ENCODE measurements at places on chromosomes 2 and 18.

GRCh38 chr2:151984424-151985083 lies 114.3 kb downstream of the CACNB4 start:
- no peak for DNase-seq

- DNase-seq, result no peak
Observed at GRCh38 chr2:216873573-216873972, 13.7 kb upstream of the TNP1 start.

DNA sequence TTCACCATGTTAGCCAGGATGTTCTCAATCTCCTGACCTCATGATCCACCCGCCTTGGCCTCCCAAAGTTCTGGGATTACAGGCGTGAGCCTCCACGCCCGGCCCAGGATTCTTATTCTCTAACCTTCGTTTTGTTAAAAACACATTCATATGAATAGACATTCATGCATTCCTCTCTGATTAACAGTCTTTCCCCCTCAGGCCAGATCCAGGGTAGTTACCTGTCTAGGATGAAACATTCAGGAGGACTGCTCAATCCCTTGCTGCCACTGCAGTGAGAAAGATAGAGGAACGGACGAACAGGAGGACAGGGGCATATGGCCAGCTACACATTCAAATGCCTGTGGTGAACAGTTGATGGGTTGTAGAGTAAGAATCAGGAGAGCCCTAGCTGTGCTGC lies 39.6 kb upstream of the EPC2 start:
- no peak for DNase-seq

DNA sequence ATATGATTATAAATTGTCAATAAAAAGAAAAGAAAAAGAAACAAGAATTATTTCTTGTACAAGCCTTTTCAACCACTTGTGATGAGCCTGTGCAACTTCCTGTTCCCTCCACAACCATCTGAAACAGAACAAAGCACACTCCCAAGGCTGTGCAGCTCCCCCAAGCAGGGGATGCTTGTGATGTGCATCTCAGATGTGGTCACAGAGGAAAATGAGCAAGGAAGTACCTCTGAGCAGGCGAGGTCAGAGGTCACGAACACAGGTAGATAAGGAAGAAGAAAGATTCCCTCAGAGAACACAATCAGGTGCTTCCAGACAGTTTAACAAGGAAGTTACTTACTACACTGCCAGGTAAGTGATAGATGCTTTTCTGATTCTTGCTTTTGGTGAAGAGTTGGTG lies 274.8 kb upstream of the SLC39A10 start:
- no peak for DNase-seq

DNA sequence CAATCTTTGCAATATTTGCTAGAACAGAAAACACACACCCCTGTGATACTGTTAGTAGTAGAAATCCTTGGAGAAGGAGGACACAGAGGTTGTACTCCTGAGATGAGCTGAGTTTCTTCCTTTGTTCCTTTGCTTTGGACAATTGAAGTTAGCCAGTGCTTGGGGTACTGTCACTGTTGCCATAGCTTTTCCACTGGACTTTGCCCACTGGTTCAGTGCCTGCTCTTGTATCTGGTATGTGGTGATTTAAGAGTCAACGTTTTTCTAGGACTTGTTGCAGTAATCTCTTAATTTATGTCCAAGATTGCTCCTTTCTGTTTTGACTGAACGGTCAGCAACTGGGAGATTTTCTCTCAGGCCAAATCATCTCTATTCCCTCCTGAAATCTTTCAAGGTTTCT lies 26.1 kb upstream of the RAB27B start:
- no peak for DNase-seq

DNA sequence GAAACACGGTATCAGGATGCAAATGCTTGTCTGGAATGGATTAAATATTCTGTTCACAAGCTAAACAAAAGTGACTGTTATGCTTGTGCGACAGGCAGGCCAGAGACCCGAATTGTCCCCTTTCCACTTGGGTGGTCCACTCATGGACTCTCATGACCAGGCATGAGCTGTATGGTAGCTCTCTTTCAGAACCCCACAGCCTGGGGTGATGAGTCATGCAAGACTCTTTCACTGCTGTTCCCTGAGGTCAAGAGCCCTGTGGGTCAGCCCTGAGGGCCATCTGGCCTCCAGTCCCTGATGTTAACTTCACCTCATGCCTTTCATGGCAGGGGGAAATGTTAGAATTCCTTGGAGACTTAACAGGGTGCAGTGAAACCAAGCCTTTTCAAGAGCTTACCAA lies 13.7 kb upstream of the SAP130 start:
- DNase-seq, result no peak

GRCh38 chr2:145757503-145758246 lies 1237.8 kb upstream of the ZEB2 start:
- no peak for DNase-seq

DNA sequence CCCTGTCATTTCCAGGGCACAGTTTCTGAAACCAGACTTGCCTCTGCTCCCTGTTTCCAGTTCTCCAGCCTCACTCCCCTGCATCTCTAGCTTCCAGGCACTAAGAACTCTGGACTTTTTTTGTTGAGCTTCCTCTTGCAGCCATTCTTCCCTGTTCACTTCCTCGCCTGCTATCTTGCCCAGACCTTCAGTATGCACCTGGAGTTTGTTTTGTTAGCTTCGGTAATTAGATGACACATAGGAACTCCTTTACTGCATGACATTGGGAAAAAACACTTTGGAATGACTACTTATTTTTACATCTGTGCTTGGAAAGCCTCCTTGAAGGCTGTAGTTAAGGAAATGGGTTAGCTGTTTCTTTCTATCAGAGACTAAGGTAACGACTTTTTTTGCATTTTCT lies 35.2 kb downstream of the OTOF start:
- DNase-seq, result no peak

DNA sequence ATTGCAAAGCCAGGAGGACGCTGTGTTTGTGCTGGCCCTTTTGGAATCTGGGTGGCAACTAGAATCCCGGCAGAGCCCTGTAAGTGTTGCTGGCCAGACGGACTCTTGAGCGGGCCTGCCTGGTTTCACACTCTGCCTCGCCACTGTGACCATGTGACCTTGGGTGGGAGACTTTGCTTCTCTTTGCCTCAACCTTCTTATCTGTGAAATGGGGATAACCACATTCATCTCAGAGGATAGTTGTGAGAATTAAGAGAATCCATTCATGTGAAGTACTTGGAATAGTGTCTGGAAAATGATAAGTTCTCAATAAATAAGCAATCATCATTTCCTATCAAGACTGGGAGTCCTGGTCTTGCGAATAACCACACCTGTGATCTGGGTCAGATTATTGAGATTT lies 105.6 kb downstream of the LIPG start:
- DNase-seq, result no peak

DNA sequence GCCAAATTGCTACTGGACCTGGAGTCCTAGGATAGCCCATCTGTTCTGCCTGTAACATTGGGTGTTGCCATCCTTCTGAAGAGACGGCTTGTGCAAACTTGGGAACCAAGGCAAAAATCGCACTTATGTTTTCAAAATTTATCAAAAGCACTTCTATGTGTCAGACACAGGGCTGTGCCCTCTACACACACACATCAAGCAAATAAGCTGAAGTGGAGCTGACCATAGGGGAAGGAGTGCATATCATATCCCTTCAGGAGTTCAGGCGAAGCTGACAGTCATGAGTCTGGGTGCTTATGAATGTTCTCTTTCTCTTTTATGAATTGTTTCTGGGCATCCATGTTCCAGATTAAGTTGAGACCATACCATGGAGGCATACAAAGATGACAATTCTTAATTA lies 247.9 kb downstream of the CYRIA start:
- no peak for DNase-seq

DNA sequence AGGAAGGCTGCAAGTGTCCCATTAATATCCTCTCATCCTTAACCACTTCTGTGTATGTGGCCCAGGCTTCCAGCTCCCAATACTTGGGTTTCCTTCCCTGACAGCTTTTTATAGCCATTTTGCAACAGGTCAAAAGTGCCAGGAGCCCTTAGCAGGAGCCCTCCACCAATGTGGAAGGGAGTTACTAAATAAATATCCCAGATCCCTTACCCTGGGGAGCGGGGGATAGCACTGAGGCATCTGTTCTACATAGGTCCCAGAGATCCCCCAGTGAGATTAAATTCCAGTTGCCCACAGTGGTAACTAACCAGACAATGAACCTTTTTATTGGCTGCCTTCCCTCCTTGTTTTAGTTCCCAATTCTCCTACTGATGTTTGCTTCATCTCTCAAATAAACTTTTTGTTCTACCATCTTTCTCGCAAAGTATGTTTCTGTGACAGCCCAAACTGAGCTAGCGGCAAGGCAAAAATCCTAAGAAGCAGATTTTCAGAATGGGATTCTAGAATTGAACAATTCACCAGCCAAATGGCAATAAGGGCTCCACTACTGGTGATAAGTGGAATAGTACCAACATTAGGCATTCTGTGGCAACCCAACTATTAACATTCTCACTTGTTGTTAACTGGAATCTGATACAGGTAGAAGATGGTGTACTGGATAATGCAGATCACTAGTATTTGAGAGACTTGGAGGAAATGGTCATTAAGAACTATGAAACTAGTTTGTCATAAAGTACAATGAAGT lies 83.9 kb upstream of the MAPRE2 start:
- no peak for DNase-seq

DNA sequence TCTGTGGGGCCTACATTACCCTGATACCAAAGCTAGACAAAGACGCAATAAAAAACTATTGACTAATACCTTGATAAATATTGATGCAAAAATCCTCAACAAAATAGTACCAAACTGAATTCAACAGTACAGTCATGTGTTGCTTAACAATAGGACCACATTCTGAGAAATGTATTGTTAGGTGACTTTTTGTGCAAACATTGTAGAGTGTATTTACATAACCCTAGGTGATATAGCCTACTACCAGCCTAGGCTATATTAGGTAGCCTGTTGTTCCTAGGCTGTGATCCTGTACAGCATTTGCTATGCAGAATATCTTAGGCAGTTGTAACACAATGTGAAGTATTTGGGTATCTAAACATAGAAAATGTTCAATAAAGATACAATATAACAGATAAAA lies 36.7 kb downstream of the CCDC138 start:
- no peak for DNase-seq

- no peak for DNase-seq
Observed at GRCh38 chr2:88095022-88095421, 27.4 kb downstream of the SMYD1 start.

DNA sequence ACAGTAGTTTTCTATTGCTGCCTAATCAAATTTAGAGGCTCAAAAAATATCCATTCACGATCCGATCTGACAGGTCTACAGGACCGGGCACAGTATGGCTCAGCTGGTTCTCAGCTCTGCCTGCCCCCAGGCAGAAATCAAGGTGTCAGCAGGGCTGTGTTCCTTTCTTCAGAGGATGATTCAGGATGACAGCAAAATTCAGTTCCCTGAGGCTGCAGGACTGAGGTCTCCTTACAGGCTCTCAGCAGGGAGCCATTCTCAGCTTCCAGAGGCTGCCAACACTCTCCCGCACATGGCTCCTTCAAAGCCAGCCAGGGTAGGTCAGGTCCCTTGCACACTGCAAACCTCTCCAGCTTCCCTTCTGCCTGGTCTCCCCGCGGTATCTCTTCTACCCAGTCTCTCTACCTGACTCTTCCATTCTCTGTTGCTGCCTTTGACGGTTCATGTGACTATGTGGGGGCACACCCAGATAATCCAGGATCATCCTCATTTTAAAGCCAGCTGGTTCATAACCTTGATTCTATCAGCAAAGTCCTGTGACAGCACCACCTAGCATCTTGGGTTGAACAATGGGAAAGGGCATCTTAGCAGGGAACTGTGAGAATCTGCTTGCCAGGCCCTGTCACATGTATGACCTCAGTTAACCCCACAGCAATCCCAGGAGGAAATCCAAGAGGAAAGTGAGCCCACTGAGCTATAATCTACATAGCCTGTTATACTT lies 50.4 kb downstream of the UXS1 start:
- no peak for DNase-seq

- DNase-seq, result peak; percentile 69
Observed at GRCh38 chr2:200812122-200813022, 662 bp downstream of the BZW1 start.
